IPS DF 6.9 (cell line): ENCODE measurements at places on chromosomes 6 and 20.

GRCh38 chr6:89432875-89433251 lies at the start of gene ANKRD6:
Gene ANKRD6 (plus strand): TSS chr6:89433152. CDS start chr6:89566977, 133,825 bp downstream.
- no peaks in the 10 kb centered on the region for H3K36me3 ChIP-seq
- H3K27me3 ChIP-seq = no peaks in the 10 kb centered on the region; the same call in 1 of the 2 replicates
- no peak for DNase-seq

- H3K4me1 ChIP-seq = no peaks in the 10 kb centered on the region
- DNase-seq = no peak
- H3K27ac ChIP-seq = no peak overlapping the region
- no peaks in the 10 kb centered on the region for H3K36me3 ChIP-seq
- H3K27me3 ChIP-seq = no peaks in the 10 kb centered on the region
- peak overlapping the region; percentile 38; the same call in 1 of the 2 replicates for H3K4me3 ChIP-seq
Measured at GRCh38 chr6:145964948-145965366, 799 bp upstream of the SHPRH start.

- DNase-seq = no peak
- peaks cover 3% of the 10 kb centered on the region; the same call in 1 of the 2 replicates for H3K36me3 ChIP-seq
- H3K4me1 ChIP-seq = no peaks in the 10 kb centered on the region; the same call in 1 of the 2 replicates
- H3K27ac ChIP-seq = no peak overlapping the region
- H3K4me3 ChIP-seq = no peak overlapping the region
- no peaks in the 10 kb centered on the region for H3K27me3 ChIP-seq
Measured at GRCh38 chr6:36544228-36544627, 3.1 kb downstream of the STK38 start.

DNA sequence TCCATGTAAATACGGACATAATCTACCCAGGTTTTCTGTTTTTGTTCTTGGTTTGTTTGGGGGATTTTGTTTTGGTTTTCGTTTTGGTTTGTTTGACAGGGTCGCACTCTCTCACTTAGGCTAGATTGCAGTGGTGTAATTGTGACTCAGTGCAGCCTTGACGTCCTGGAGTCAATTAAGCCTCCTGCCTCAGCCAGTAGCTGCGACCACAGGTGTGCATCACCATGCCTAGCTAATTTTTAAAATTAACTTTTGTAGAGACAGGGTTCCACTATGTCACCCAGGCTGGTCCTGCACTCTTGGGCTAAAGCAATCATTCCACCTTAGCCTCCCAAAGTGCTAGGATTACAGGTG lies 37.8 kb upstream of the EYA4 start:
- no peaks in the 10 kb centered on the region for H3K4me1 ChIP-seq
- no peak overlapping the region for H3K27ac ChIP-seq
- H3K27me3 ChIP-seq = no peaks in the 10 kb centered on the region
- DNase-seq = no peak

- DNase-seq = no peak
- H3K36me3 ChIP-seq = no peaks in the 10 kb centered on the region
- no peaks in the 10 kb centered on the region for H3K4me1 ChIP-seq
Measured at GRCh38 chr20:39835130-39835842, 853.8 kb downstream of the MAFB start.

GRCh38 chr6:133408543-133408942 lies 167.4 kb downstream of the EYA4 start:
- H3K4me3 ChIP-seq = no peak overlapping the region
- no peak for DNase-seq
- H3K27ac ChIP-seq = no peak overlapping the region
- no peaks in the 10 kb centered on the region for H3K36me3 ChIP-seq

DNA sequence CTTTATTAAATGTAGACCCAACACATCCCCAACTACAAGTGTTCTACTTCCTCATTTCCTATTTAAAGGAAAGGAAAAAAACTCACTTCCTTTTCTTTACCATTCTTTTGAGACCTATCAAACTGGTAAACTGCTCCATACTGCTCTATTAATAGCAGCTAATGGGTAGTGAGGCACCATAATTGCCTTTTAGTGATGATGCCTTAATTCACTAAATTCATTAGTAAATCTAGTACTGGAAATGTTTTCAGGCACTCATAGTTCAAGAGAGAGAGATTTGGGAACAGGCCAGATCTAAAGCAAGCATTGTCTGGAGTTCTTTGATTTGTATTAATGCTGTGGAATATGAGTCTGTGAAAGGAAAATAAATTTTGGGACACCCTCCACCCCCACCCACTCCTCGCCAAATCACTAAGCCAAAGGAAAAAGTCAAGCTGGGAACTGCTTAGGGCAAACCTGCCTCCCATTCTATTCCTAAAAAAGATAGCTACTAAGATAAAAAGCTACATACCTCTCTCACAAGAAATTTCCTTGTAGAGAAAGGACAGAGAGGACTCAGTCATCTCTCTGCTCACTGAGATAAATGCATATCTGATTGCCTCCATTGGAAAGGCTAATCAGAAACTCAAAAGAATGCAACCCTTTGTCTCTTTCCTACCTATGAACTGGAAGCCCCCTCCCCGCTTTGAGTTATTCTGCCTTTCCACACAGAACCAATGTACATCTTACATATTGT lies 13.6 kb upstream of the IBTK start:
- H3K4me1 ChIP-seq = no peaks in the 10 kb centered on the region
- H3K27me3 ChIP-seq = no peaks in the 10 kb centered on the region
- H3K27ac ChIP-seq = no peak overlapping the region
- H3K4me3 ChIP-seq = no peak overlapping the region
- no peak for DNase-seq

GRCh38 chr6:89840538-89840937 lies 10.9 kb downstream of the CASP8AP2 start:
- DNase-seq = no peak
- H3K27me3 ChIP-seq = no peaks in the 10 kb centered on the region
- H3K36me3 ChIP-seq = no peaks in the 10 kb centered on the region
- no peak overlapping the region for H3K27ac ChIP-seq
- no peak overlapping the region for H3K4me3 ChIP-seq
- no peaks in the 10 kb centered on the region for H3K4me1 ChIP-seq

GRCh38 chr6:50239853-50240252 lies 190.1 kb upstream of the DEFB112 start:
- no peaks in the 10 kb centered on the region; the same call in 1 of the 2 replicates for H3K4me1 ChIP-seq
- H3K36me3 ChIP-seq = no peaks in the 10 kb centered on the region
- DNase-seq = no peak
- H3K4me3 ChIP-seq = no peak overlapping the region
- no peak overlapping the region for H3K27ac ChIP-seq
- H3K27me3 ChIP-seq = no peaks in the 10 kb centered on the region

DNA sequence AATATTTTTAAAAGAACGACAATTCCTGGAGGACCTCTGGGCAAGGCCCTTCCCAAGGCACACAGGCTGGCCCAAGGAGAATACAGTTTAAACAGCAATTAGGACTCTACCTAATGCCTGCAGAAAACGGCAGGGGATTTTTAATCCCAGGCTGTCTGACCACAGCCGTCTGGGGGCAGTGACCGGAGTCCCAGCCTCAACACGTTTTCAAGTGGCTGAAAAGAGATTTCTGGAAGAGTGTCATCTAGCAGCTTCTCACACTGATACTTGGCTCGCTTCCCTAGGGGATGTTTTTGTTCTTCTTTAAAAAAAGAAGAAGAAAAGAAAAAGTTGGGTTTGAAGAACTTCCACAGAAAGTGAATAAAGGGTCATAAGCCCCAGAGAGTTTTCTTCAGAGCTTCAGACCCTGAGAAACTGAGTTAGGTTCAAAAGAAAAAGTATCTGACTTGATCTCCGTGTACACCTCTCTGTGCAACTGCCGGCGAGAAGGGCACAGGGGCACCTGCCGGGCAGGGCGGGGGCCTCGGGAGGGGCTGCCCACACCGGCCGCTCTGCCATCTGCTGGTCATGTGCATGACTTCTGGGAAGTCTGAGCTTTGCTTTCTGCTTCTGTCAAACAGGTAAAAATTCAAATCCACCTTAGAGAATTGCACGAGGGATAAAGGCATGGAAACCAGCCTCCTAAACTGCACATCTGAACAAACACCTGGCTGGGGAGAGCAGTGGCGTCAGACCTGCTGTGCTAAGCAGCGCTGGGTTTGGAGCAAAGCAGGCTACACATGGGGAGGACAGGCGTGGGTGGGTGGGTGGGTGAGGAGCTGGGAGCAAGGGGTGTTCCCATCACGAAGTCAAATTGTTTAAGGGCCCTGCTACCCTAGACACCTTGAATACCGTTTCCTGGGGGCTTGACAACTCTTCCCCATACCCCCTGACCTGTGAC lies 33.0 kb downstream of the RRBP1 start:
- DNase-seq = no peak
- no peak overlapping the region for H3K27ac ChIP-seq
- no peaks in the 10 kb centered on the region for H3K27me3 ChIP-seq
- no peak overlapping the region for H3K4me3 ChIP-seq
- H3K36me3 ChIP-seq = no peaks in the 10 kb centered on the region

DNA sequence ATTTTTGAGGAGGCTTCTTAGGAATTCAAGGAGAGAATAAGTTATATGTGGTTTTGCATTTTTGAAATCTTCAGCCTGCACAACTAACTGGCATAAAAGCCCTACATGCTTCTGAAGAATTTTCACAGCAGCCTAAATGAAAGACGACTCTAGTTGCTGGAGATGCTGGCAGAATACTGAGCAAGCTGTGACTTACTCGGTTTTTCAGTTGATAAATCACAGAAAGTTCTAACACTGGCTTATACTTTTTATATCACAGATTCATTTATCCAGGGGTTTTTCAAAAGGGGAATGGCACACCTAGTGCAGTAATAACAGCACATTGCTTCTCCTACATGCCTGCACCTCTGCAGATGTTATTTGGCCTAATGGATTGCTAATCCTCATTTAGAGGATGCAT lies 134.6 kb downstream of the IMPG1 start:
- no peak for DNase-seq
- no peak overlapping the region for H3K27ac ChIP-seq
- no peak overlapping the region for H3K4me3 ChIP-seq
- no peaks in the 10 kb centered on the region; the same call in 1 of the 2 replicates for H3K4me1 ChIP-seq

DNA sequence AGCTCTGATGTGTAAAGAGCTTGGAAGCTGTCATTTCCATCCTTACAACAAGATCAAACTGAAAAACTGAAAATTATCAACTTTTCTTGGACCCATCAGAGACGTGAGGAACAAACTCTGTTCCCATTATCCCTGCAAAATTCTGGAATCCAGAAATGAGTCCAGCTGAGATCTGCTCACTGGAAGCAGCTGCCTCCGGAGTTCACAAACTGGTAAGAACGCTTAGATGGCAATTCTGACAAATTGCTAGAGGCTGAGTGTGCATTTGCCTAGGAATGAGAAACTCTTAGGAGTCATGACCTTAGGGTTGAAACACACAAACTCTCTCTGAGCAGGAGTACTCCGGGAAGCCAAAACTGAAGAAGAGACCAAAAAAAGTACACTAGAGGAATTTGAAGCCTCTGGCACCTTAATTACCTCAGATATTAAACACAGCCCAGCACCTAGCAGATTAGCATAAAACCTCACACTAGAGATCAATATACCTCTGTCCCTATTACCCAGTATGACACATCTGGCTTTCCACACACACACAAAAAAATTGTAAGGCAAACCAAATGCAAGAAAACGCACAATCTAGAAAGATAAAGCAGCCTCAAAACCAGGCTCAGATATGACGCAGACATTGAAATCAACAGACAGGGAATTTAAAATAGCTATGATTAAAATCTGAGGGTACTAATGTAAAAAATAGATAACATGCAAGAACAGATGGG lies 233.5 kb upstream of the SGK1 start:
- no peak overlapping the region for H3K27ac ChIP-seq
- H3K4me1 ChIP-seq = no peaks in the 10 kb centered on the region

DNA sequence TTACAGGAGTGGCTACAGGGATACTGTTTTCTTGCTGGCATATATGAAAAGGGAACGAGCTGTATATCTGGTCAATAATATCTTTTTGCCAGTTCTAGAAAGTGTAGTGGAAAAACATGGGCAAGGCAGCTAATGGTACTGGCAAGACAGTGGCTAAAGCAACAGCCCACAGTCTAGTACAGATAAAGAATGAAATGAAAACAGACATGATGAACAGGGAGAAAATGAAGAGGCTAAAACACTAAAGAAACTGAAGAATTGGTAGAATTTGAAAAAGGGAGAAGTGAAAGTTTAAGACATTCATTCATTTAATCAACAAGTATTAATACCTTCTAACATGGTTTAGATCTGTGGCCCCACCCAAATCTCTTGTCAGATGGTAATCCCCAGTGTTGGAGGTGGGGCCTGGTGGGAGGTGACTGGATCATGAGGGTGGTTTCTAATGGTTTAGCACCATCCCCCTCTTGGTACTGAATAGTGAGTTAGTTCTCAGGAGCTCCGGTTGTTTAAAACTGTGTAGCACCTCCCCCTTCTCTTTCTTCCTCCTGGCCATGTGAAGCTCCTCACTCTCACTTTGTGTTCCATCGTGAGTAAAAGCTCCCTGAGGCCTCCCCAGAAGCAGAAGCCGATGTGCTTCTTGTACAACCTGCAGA lies 18.1 kb downstream of the FAM184A start:
- no peaks in the 10 kb centered on the region for H3K4me1 ChIP-seq
- H3K27me3 ChIP-seq = no peaks in the 10 kb centered on the region
- no peaks in the 10 kb centered on the region for H3K36me3 ChIP-seq
- no peak for DNase-seq
- no peak overlapping the region for H3K27ac ChIP-seq

- H3K4me1 ChIP-seq = no peaks in the 10 kb centered on the region
- no peak overlapping the region for H3K4me3 ChIP-seq
- no peaks in the 10 kb centered on the region for H3K27me3 ChIP-seq
- H3K36me3 ChIP-seq = no peaks in the 10 kb centered on the region
- no peak for DNase-seq
- H3K27ac ChIP-seq = no peak overlapping the region
Measured at GRCh38 chr6:21050935-21051334, 516.7 kb downstream of the CDKAL1 start.

DNA sequence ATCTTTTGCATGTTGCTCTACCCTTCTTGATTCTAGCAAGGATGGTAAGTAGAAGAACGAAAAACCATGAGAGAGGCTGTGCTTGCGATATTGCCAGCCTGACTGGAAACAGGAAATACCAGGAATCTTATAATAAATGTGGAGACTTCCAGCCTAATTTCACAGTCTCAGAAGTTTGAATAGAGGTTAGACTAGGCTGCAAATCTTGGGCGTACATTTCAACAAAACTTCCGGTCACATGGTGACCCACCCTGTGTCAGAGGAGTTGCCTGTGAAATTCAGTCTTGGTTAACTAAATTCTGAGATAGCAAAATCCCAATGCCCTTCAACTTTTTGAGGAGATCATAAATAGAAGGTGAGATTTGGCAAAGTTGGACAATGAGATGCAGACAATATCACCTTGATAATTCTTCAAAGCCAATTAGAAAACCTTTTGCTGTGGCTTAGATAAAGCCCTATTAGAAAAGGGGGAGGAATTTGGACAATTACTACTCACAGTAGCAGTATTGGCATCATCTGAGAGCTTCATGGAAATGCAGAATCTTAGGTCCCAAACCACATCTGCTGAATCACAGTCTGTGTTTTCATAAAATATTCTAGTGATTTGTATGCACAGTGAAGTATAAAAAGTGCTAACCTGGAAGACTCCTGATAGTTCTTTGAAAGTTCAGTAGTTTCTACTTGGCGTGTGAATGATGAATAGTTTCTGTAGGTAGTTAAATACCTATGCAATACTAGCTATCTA lies 262.0 kb upstream of the JAG1 start:
- no peak for DNase-seq
- no peaks in the 10 kb centered on the region for H3K36me3 ChIP-seq
- H3K27ac ChIP-seq = no peak overlapping the region
